Activated B cell treated with CpG ODN at 0.5 μM for 24 hours (primary cell): ENCODE measurements at places on chromosomes 16 and 17. TPM values are rescaled to one million over a fixed set of nuclear protein-coding genes. Genes with fewer than 3 reads are reported as not detected.

GRCh38 chr17:82936768-82937171, 96.9 kb upstream of the ZNF750 start:
- no peak for DNase-seq

- DNase-seq = no peak
These were observed 9.9 kb downstream of the RABEP2 start for GRCh38 chr16:28915181-28915580.

GRCh38 chr16:29808219-29808900, 2.0 kb downstream of the MAZ start:
- DNase-seq = no peak

DNA sequence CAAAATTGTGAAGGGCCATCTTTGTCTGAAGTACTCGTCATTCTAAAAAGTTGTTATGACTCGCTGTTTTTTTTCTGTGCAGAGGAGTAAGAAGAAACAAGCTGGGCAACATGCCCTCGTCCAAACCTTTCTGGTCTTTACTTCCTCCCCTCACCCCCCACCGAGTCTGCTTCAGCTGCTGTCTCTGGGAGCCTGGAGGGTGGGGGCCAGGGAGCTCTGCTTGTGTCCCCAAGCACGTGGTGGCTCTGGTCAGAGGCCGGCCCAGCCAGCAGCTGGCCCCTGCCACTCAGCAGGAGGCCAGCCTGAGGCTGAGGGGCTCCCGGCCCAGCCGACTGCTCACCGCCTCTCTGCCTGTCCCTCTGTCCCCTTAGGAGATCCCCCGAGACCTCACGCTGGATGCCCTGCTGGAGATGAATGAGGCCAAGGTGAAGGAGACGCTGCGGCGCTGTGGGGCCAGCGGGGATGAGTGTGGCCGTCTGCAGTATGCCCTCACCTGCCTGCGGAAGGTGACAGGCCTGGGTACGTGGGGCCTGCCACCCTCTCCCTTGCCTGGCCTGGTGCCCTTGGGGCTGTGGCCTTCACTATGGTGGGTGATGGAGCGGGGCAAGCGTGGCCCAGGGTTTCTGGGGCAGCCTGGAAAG, 53.7 kb upstream of the LGALS9 start:
- DNase-seq = no peak

DNA sequence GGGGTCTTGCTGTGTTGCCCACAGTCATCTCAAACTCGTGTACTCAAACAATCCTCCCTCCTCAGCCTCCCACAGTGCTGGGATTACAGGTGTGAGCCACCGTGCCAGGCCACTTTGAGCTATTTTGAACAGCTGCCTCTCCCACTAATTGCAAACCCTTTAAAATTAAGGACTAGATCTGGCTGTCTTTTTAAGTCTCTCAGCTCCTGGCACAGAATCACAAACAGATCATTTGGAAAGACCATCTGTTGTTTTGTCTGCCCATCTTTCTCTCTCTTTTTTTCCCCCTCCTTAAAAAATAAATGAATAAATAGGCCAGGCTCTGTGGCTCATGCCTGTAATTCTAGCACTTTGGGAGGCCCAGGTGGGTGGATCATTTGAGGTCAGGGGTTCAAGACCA, 10.9 kb upstream of the STAT3 start:
- no peak for DNase-seq

The PRSS21 gene
- 2.4 and 3.2 TPM in 2 replicates for total RNA-seq

- no peak for DNase-seq
These were observed 42.3 kb downstream of the SLC7A5 start for GRCh38 chr16:87826798-87827587.

DNA sequence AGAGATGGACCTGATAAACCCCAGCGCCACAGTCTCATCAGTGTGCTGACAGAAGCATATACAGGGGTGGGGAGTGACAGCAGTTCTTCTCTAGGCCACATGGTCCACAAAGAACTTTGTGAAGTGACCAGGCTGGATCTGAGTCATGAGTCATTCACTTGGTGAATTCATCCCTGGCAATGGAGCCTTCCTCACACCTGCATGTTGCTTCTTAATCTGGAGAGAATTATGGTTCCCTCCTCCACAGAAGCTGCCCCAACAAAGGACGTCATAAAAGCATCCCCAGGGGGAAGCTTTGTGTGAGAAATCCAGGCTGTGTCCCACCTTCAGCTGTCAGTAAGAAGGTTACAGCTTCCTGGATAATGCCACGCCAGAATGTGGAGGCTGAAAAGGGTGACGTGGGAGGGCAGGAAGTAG, 215.6 kb upstream of the MAF start:
- no peak for DNase-seq

DNA sequence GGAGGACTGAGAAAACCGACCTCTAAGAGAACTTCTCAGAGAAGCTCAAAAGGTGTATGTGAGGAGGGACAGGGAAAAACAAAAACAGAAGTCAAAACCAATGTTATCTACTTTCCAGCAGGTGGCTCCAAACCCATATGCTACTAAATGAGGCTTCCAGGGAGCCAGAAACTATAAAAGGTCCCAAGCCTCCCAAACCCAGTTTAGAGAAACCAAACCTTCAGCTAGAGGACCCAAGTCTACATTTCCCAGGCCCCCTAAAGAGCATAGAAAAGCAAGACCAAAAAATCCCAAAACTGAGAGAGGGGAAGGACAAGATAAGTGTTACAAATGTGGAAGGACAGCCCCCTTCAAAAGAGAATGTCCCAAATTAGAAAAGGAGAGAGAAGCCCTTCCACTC, 3.7 kb downstream of the HPR start:
- no peak for DNase-seq

GRCh38 chr17:49597928-49598655, 22.4 kb downstream of the NXPH3 start:
- DNase-seq = no peak

DNA sequence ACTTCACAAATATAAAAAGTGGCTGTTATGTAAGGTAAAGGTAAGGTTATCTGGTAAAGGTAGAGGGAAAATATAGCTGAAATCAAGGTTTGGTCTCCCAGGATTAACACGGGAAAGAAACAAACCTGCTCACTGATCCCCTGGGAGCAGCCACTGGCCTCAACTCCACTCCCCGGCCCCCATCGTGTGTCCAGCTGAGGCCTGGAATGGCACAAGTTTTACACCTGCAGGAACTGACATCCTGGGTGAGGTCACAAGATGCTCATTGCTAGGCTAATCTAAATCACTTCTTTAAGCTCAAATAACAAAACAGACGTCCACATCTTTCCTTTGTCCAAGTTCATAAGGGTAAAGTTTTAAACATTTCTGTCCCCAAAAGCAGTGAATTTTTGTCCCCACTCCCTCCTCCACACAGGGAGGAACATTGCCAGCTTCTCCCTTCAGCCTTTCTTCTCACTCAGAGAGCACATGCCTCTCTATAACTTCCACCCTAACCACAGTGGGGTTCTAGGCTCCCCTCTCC, 46.3 kb downstream of the ERN1 start:
- no peak for DNase-seq

- DNase-seq = no peak
These were observed 17.2 kb upstream of the NSMCE1 start for GRCh38 chr16:27285676-27286196.
